ENCODE measurements at places on chromosomes 12 and 14.
A peak's percentile ranks its signal among the peaks of the same experiment; 100 is the strongest.

DNA sequence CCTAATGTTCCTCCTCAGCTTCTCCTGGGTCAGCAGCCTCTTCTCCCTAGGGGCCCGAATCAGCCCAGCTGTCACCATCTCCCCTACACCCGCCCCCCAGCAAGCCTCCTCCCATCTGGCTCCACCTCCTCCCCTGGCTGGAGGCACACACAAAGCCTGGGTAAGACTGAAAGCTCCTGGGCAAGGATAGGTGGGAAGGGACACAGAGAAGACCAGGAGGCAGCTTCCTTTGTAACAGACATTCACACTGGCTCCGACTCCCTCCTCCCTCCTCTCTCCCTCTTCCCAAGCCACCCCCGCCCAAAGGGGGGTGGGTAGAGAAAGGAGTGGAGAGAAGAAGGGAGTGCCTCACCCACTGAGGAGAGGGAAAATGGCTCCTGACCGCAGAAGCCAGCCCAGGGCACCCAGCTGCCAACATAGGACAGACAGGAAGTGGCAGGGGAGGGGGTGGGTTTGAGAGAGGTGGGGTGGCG is 4.0 kb downstream of the CHD4 start:
- DNase-seq = no peak

GRCh38 chr12:132597333-132598316 is 12.8 kb downstream of the LRCOL1 start:
- no peak for DNase-seq

DNA sequence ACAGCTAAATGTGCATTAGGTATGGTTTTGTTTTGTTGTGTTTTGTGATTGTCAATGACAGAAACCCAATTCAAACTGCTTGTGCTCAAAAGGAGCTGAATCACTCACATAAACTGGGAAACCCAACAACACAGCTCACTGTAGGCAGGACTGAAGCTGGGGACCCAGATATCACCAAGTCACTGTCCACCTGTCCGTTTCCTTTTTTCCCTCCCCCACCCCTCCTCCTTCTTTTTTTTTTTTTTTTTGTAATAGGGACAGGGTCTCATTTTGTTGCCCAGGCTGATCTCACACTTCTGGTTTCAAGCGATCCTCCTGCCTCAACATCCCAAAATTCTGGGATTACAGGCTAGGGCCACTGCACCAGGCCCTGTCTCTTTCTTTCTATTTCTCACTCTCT is 6.9 kb upstream of the SLC11A2 start:
- no peak for DNase-seq

DNA sequence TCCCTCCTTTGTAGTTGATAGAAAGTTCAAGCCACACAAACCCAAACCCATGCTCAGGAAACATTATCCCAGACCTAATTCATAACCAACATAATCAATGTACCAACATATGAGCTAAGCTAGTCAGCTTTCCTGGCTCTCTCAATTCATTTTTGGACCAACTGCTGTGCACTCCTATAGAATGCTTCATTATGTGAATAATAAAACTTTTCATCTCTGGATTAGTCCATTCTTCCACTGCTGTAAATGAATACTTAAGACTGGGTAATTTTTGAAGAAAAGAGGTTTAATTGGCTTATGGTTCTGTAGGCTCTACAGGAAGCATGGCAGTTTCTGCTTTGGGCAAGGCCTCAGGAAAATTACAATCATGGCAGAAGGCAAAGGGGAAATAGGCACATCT is 651.9 kb downstream of the RERGL start:
- no peak for DNase-seq

GRCh38 chr14:69093631-69094421 is 59.1 kb downstream of the DCAF5 start:
- no peak for DNase-seq

DNA sequence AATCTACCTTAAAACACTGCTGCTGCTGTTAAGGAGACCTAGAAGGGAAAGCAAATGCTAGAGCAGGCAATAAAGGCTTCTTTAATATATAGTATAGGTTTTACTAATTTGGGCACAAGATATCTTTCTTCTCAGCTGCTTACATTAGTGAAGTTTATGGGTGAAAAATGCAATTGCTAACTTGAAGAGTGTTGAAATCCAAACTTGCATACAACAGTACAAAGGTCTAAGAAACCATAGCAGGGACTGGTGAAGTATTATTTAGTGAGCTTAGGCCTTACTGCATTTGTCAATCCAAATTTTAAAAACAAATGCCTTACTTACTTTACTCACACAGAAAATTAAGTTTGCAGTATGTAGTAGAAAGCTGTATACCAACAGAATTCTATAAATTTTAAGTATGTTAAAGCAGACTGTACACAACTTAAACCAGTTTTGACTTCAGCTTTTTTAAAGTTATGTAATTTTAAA is 1.4 kb upstream of the AP4S1 start:
- DNase-seq = no peak

DNA sequence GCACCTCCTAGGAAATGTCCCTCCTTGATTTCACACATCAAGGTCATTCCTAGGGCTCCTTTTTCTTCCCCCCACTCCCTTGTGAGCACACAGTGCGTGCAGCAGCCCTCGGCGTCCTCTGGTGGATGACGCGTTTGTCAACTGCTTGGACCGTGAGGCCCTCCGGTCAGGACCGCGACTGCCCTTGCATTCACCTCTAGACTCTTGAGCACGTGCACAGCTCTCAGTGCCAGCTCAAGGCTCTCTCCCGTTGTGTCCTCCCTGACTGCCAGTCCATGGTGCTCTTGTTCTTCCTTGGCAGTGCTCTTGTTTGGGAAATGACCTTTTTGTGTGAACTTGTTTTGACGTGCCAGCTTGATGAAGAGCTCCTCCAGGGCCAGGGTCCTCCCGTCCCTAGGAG is 67.9 kb downstream of the TSPAN9 start:
- DNase-seq = no peak

GRCh38 chr14:73269729-73270531 is 32.6 kb downstream of the PAPLN start:
- peak; percentile 28 for DNase-seq

DNA sequence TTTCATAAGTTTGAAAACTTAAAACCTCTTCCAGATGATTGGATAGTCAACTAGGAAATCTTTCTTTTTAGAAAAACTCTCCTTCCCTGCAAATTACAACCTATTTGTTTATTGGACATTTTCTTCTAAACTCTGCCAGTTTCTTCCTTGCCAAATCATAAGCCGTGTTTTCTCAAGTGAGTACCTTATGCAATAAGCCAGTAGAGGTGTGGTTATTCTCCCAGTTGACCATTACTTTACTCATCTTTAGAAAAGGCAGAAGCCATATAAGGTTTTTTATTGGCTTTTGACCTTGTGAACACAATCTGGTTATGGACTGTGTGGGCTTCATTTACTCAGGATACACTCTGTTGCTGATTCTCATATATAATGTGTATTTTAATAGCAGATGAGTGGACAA is 14.6 kb downstream of the ACTR6 start:
- DNase-seq = no peak

DNA sequence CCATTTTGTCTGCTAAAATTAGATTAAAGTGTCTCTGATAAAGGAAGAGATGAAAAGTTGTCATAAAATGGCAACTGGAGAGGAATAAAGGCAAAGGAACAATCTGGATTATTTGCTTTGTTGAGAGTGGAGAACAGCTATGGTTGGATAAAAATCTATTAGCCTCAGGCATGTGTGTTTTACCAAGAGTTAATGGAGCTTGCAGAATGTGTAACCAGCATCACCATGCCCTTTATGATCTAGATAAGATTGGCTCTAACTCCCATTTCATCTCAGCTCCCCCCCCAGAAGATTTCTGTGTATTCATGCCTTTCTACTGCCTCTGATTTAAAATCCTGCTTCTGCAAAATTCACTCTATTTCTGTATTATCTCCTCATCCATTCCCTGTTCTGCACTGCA is 93.8 kb downstream of the GALC start:
- no peak for DNase-seq

GRCh38 chr14:30085943-30086342 is 158.3 kb upstream of the PRKD1 start:
- DNase-seq = no peak

DNA sequence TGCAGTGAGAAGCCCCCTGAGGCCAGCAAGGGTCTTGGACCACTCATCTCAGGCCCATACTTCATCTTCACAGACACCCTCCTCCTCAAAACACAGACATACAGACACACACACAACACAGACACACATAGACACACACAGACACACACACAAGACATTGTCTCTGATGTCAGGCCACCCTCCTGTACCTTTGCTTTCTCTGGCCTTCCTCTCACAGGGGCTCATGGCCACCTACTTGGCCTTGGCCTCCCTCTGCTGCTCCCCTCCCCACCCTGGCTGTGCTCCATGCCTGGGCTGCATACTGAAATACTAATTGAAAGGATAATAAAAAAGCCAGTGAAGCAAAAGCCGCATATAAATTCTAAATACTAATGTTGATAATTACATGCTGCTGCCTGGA is 1.6 kb upstream of the SYNDIG1L start:
- no peak for DNase-seq

DNA sequence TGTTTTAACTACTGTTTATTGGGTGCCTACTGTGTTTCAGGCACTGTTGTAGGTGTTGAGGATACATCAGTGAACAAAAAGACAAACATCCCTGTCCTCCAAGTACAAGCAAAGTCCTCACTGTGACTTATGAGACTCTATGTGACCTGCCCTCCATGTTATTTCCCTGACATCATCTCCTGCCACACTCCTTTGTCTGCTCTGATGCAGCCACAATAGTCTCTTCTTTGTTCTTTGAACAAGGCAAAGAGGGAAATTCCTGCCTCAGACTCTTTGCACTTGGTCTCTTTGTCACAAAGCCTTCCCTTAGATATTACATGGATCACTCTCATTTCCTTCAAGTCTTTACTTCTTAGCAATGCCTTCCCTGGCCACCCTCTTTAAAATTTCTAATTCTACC is 240.1 kb upstream of the SRRM4 start:
- no peak for DNase-seq

DNA sequence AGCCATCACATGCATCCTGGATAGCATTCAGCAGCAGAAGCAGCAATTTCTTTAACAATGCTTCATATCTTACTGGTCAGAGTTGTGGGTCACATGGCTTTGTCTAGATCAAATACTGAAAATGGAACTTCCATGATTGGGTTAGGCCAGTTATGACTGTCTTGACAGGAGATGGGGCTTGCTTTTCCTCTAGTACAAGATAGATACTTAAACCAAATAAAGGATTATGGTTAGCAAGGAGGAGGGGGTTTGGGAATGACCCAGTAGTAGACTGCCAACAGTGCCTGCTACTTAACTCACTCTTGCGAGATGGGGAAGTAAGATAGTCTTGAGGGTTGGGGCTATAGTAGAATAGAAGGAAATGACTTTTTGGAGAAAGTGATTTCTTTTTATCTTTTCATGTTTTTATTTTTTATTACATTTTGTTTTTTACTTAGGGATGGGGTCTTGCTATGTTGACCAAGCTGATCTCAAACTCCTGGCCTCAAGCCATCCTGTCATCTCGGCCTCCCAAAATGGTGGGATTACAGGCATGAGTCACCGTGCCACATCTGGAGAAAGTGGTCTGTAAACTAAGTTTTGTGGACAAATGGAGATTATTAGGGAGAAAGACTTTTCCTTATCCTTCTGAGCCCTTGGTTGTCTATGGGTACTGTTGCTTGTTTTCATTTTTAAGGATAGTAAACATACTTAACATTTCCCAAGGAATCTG is 37.6 kb downstream of the WNK1 start:
- DNase-seq = no peak

- no peak for DNase-seq
Measured at GRCh38 chr12:69106482-69107118, 132.8 kb upstream of the CPSF6 start.

- DNase-seq = no peak
Measured at GRCh38 chr12:107597695-107598410, 87.7 kb upstream of the PWP1 start.

DNA sequence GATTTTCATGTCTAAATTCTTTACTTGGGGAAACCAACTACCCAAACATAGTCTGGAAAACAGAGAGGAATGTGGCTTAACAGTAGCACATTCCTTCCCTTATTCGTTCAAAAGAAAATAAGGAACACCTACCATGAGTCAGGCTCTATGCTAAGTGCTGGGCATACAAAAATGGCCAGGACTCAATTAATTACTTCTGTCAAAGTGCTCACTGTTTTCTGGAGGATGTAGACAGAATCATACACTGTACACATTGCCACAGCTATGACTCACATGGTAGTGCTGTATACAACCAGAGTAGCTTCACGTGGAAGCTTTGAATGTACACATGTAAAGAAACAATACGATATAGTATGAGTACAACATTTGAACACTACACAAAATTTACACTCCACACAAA is 50.1 kb downstream of the SLC25A21 start:
- DNase-seq = no peak

DNA sequence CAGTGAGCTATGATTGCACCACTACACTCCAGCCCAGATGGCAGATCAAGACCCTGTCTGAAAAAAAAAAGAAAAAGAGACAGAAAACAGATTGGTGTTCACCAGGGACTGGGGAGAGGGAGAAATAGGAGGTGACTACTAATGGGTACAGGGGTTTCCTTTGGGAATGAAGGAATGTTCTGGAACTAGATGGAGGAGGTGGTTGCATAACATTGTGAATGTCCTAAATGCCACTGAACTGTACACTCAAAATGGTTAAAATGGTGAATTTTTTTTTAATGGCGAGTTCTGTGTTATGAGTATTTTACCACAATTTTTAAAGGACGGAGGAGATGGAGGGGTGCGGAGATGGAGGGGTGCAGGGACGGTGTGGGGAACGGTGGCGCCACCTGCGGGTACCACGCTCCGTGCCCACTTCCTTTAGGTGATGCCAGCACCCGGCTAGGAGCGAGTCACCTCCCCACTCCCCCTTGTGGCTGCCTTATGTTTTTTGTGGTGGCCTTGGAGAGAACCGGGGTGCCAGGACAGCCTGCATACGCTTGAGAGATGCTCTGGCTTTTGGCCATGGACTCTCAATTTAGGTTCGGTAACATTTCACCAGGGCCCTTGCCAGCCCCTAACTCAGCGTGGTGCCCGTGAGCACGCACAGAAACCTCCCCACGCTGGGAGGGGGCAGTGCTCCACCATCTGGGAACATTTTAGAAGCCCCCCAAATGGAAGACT is 16.1 kb downstream of the UBC start:
- peak; percentile 78 for DNase-seq

GRCh38 chr12:15868186-15868585 is 14.0 kb upstream of the STRAP start:
- DNase-seq = no peak

DNA sequence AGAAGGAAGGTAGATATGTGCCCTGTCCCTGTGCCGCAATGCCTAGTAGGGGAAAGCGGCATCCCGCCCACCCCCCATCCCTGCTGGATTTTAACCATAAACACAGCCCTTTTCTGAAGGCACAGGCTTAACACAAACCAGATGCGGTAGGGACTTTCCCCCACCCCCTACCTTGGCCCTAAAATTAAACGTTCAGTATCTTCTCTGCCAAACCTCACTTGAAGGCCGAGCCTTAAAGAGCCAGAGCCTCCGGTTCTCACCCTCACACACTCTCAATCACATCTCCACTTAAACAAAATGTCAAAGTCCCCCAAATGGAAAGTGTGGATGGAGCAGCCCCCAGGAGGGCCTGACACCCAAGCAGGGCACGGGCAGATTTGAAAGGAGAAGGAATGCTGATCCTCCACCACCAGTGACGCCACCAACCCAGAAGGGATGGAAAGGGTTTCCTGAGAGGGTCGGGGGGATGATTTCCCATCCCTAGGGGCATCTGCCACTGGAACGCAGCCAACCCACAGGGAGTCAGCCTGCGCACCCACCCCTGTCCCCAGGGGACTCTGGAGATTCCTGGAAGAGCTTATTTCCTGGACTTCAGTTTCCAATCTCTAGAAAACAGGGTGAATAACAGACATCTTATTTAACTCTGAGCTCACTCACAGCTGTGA is 26.4 kb downstream of the ACTN1 start:
- DNase-seq = no peak

Data from stimulated activated CD8-positive, alpha-beta memory T cell treated with anti-CD3 and anti-CD28 coated beads, Interleukin-4, amount 100 ng/mL, for 48 hours (primary cell).